ENCODE measurements at places on chromosomes 16 and 17.
A peak's percentile ranks its signal among the peaks of the same experiment; 100 is the strongest.

DNA sequence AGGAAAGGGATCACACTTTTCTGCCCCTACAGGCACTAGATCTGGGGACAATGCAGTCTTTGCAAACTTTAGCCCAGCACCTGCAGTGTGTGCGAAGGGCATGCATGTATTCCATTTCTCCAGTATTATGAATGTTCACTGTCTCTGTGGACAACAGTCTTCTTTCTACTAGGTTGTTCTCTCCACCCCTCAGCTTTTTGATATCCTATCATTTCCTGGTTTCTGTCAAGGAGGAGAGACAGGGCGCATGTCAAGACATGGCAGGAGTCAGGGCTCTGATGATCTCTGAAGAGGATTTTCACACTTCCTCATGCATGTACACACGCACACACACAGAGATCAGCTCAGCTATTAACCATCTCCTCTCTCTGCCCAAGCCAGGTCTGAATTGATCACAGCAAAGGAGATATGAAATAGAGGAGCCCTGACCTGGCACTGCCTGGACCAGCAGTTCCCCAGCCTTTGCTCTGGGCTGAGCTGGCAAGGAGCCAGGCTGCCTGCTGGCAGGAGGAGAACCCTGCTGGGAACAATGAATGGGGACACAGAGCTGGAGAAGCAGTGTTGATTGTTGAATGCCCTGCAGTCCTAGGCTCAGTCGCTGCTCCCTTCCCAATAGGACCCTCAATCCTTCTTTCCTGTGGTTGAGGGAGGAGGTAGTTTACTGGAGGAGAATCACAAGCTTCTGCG, 2.6 kb downstream of the GPR179 start:
- peak; percentile 9 for DNase-seq

GRCh38 chr17:72419866-72420774, 299.3 kb downstream of the SOX9 start:
- no peak for DNase-seq

DNA sequence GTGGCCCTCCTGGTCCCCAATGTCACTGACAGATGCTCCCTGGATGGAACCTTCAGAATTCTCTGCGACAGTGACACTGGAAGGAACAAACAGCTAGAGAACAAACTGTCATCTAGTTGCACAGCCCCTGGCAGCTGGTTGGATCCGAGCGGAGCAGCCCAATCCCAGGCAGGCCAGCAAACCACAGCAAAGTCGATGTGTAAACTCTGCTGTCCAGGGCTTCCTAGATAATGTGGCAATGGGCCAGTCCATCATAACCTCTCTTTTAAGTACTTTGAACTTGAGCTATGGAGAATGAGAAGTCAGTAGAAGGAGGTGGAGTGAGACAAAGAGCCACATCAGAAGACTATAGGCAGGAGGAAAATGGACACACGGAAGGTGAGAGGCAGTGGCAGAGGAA, 323.0 kb downstream of the CBLN1 start:
- DNase-seq, result no peak

GRCh38 chr16:58399718-58400633, 7.7 kb downstream of the GINS3 start:
- no peak for DNase-seq

DNA sequence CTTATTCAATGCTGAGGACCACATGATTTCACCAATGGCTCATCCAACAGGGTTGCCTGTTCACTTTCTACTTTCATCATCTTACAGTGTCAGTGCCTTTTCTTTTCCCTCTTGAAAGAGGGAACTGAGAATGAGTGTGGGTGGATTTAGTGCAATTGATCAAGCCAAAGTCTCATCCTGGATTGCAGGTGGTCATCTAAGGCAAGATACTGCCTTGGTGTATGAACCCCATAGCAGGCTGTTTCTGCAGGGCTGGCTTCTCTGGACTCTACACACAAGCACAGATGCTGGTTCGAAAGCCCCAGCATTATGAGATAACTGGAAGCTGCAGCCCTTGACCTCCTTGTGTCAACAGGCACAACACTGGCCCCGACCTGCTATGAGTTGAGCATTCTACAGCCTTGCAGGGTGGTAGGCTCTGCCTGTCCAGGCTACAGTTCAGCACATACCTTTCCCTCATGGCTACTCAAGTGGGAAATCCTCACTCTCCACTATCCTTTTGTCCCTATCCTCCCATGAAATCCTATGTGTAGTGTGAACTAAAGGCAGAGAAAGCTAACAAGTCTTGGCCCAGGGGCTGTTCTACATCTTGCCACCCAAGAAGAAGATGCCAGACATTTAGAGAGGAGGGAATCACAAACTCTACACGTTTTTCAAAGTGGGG, 358.7 kb downstream of the SLC39A11 start:
- DNase-seq, result no peak

- no peak for DNase-seq
Observed at GRCh38 chr17:78734793-78735641, 47.1 kb downstream of the CYTH1 start.

- DNase-seq, result no peak
Observed at GRCh38 chr17:63399316-63399715, 46.8 kb downstream of the CYB561 start.

DNA sequence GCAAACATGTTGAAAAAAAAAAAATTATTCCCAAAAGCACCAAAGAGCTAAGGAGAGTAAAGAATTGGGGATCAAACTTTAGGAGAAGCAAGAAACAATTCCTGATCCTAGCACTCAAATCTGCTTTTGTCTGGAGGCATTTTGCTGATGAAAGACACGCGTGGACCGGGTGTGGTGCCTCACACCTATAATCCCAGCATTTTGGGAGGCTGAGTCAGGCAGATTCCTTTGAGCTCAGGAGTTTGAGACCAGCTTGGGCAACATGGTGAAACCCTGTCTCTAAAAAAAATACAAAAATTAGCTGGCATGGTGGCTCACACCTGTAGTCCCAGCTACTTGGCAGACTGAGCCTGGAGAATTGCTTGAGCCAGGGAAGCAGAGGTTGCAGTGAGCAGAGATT, 35.4 kb downstream of the ZFP90 start:
- DNase-seq, result no peak

All from Kasumi-1 (cell line).